Prostate gland (tissue), 2 donors: ENCODE measurements at places on chromosomes 7 and 10. TPM values are rescaled to one million over a fixed set of nuclear protein-coding genes. Genes with fewer than 3 reads are reported as not detected.

GRCh38 chr10:46534828-46535524, 21.5 kb downstream of the GPRIN2 start:
- H3K36me3 ChIP-seq, result no peaks in the 10 kb centered on the region
- H3K27me3 ChIP-seq, result no peaks in the 10 kb centered on the region
- no peaks in the 10 kb centered on the region for H3K4me1 ChIP-seq
- no peak overlapping the region for H3K27ac ChIP-seq
- no peak for DNase-seq

GRCh38 chr10:79452174-79452611, 6.8 kb upstream of the ZCCHC24 start:
- H3K27me3 ChIP-seq, result no peaks in the 10 kb centered on the region
- no peaks in the 10 kb centered on the region for H3K36me3 ChIP-seq
- H3K27ac ChIP-seq, result no peak overlapping the region
- H3K4me3 ChIP-seq, result no peak overlapping the region
- DNase-seq, result no peak

DNA sequence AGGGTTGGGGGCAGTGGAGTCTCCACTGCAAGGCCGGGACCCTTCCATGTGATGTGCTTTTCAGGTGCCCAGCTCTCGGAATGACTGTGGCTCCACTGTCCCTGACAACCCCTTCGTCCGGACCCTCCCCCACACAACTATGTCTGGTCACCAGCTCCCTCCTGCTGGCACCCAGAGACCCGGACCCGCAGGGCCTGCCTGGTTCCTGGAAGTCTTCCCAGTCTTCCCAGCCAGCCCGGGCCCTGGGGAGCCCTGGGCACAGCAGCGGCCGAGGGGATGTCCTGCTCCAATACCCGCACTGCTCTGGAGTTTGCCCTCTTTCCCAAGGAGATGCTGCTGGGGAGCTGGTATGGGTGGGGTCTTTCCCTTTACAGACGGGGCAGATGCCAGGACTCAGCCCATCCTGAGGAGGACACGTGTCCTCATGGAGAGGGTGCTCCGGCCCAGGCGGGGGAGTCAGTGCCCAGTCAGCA, 5.5 kb downstream of the ATP6V0E2 start:
- no peaks in the 10 kb centered on the region for H3K36me3 ChIP-seq
- H3K4me3 ChIP-seq, result no peak overlapping the region
- H3K4me1 ChIP-seq, result no peaks in the 10 kb centered on the region

DNA sequence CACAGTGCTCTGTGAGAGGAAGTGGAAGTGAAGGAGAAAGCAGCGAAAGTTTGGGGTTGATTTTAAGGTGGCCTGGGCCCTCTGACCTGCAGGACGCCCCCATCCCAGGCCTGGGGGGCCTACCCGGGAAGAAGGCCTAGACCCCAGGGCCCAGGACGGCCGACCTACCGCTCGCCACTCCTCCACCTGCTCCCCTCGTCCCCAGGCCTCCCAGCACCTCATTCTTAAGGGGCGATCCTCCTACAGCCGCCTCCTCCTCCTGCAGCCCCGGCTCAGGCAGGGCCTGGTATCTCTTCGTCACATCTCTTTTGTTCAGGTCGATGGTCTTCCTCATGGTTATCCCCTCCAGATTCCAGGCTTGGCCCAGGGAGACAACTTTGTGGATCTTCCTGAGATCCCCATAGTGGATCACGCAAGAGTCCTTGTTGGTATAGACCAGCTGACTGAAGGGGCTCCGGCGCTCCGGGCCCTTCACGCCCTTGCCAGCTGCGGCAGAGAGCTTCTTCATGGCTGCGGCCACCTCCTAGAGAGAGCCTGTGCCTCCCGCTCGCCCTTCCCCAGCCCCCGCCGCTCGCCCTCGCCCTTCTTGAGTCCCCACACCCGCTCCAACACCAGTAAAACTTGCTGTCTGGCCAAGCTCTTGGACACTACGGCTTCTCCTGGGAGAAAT, 117.5 kb downstream of the OR13A1 start:
- H3K27ac ChIP-seq, result no peak overlapping the region
- no peak for DNase-seq
- H3K4me1 ChIP-seq, result no peaks in the 10 kb centered on the region
- peaks cover 2% of the 10 kb centered on the region for H3K27me3 ChIP-seq
- H3K36me3 ChIP-seq, result no peaks in the 10 kb centered on the region

DNA sequence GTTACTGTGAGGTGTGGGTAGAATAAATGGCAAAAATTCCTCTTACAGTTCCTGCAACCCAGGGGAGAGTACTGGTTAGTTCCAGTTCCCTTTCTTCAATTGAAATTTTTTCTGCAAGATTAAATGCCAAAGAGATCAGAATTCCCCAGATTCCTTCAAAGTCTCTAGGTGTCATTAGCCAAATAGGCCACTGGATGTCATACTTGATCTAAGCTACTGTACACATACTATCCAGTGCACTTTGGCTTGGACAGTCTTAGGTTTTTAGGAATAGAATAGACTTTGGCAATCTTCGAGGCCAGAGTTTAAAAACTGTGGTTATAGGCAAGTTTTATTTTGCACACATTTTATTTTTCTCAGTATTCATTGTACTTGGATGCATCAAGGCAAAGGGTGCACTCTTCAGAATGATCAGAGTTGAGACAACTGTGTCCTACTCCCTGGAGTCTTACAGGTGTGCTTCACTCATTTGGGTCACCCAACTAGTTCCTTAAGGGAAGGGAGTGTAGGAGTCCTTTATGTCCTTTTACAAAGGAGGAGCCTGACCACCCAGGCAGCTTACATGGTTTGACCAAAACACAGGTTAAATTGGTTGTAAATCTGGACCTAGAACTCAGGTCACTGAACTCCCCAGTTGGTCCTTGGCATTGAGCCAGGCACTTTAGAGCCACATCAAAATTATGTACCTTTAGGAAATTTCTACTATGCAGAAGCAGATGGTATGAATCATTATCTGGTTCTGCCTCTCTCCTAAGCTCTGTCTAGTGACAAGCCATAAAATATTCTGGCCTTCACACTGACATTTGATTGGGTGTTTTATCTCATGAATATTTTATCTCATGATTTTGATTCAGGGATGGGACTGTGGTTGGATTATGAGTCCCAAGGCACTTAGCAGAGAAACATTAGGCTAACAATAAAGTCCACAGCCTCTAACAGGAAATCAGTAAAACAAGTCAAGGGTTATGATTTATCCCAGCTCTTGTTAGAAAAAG, 49.5 kb downstream of the ASAH2B start:
- no peaks in the 10 kb centered on the region for H3K4me1 ChIP-seq
- H3K27ac ChIP-seq, result no peak overlapping the region
- H3K36me3 ChIP-seq, result no peaks in the 10 kb centered on the region

DNA sequence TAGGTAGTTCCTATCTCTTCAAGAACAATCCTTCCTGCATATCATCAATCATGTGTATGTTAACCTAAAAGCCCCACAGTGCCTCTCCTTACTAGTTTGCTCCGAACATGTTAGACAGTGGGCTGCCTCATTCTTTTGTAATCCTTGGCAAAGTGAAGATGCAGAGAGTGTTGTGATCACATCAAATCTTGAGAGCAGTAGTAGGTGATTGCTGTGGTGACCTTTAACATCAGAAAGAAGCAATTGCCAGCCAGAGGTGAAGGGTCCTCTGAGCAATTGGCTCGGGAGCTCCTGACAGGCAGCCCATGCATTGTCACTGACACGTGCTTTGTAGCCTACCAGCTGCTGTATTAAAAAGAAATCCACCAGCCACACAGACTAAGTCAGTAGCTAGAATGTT, 19.6 kb upstream of the GSTK1 start:
- H3K27ac ChIP-seq, result no peak overlapping the region
- H3K4me3 ChIP-seq, result no peak overlapping the region
- no peak for DNase-seq
- no peaks in the 10 kb centered on the region for H3K27me3 ChIP-seq

DNA sequence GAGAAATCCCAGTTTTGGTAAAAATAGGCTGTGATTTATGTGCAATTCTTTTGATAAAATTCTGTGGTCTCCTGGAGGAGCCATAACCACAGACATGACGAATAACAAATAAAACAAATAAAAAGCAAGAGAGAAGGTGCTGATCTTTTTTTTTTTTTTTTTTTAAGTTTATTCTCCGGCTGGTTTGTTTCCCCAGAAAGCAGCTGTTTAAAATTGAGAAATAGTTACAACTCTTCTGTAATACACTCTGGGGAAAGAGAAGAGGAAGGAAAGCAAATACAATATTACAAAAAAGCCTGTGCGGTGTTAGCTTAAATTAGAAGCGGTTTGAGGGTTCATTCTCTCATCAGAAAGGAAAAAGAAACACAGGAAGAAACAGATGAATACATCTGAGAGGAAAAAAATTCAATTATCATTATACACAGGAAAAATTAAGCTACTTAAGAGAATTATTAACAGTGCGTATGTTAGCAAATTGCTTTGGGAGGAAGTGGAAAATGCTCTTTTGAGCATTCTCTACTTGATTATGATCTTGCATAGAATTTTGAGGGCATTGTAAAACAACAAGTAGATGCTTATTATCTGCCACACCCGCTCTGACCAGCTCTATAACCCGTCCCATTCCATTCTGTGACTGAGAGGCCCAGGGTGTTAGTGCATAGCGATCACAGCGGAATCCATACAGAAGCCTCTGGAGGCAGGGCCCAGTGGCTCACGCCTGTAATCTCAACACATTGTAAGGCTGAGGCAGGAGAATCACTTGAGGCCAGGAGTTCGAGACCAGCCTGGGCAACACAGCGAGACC, 40.6 kb upstream of the WAC start:
- H3K27ac ChIP-seq, result no peak overlapping the region
- no peak overlapping the region for H3K4me3 ChIP-seq
- DNase-seq, result no peak

PHYHIPL gene
- 7.0 TPM for total RNA-seq
